Subcutaneous adipose tissue (tissue), 4 donors: ENCODE measurements at places on chromosomes 11 and 22. TPM values are rescaled to one million over a fixed set of nuclear protein-coding genes. Genes with fewer than 3 reads are reported as not detected.

The SULT4A1 gene
- not detected for total RNA-seq

The ARHGAP20 gene
- total RNA-seq: 48.6 TPM

The LMO1 gene
- total RNA-seq: not detected

The RTN4R gene
- total RNA-seq: 0.82 TPM

The CDKN1C gene
- 215 TPM for total RNA-seq

The P2RY2 gene
- 0.57 TPM for total RNA-seq

The GLYATL1 gene
- not detected for total RNA-seq

The SHISAL1 gene
- 0.49 TPM for total RNA-seq

The MPZL2 gene
- 14.3 TPM for total RNA-seq

The PPME1 gene
- 23.4 TPM for total RNA-seq

The MIAT gene
- total RNA-seq: 1.2 TPM

The KCTD14 gene
- 0.94 TPM for total RNA-seq

The UBXN1 gene
- 235 TPM for total RNA-seq

The GDPD4 gene
- total RNA-seq: not detected

The MYBPC3 gene
- total RNA-seq: not detected

The PGA5 gene
- total RNA-seq: 0.51 TPM

The FOLR2 gene
- 75.9 TPM for total RNA-seq

The CBLIF gene
- not detected for total RNA-seq

The COPB1 gene
- total RNA-seq: 64.2 TPM

The TAGLN gene
- total RNA-seq: 872 TPM

The TRIM48 gene
- not detected for total RNA-seq

The TMEM80 gene
- total RNA-seq: 21.8 TPM

The GRIA4 gene
- not detected for total RNA-seq

The HMBS gene
- 27.5 TPM for total RNA-seq

The C11orf16 gene
- not detected for total RNA-seq

The SLC22A25 gene
- not detected for total RNA-seq

The CCDC157 gene
- total RNA-seq: 4.7 TPM

The MS4A15 gene
- total RNA-seq: not detected

The SCGB1C1 gene
- total RNA-seq: not detected

The ZPR1 gene
- 31.6 TPM for total RNA-seq

The OR51E2 gene
- 0.33 TPM for total RNA-seq

The DPP3 gene
- 15.9 TPM for total RNA-seq

The STT3A gene
- total RNA-seq: 61.9 TPM

The PAMR1 gene
- total RNA-seq: 15.6 TPM

The MISFA gene
- total RNA-seq: 5.3 TPM

The ART1 gene
- total RNA-seq: not detected

The SLC35E4 gene
- total RNA-seq: 2.4 TPM
